NCI-H1092 (cell line): ENCODE measurements at places on chromosomes 1 and 21.

DNA sequence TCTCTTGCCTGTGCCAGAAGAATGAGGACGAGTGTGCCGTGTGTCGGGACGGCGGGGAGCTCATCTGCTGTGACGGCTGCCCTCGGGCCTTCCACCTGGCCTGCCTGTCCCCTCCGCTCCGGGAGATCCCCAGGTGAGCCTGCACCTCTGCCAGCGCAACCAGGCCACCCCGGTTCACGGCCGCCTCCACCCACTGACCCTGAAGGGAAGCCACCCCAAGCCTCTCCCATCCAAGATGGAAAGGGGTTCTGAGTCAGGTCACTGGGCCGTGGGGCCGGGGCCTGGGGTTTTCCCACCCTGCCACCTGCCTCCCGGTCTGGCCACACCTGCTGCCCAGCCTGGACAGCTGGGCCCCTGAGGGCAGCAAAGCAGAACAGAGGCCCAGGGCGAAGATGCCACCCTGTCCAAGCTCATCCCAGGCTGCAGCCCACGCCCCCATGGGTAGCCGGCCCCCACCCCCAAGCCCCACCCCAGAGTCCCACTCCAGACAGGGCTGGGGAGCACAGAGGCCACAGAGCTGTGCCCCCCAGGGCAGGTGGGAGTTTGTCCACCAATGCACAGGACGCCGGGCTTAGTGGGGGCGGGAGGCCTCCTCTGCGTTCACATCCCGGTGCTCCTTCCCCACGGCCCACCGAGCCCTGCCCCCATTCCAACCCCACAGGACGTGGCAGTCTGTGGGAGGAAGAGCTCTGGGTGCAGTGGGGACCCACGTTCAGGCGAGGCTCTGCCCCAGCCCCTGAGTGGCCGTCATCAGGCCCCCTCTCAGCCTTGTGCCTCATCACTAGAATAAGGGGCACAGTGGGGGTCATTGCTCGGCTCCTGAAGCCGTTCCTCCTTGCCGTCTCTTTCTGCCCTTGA, 5.6 kb downstream of the AIRE start:
- no peak for DNase-seq

DNA sequence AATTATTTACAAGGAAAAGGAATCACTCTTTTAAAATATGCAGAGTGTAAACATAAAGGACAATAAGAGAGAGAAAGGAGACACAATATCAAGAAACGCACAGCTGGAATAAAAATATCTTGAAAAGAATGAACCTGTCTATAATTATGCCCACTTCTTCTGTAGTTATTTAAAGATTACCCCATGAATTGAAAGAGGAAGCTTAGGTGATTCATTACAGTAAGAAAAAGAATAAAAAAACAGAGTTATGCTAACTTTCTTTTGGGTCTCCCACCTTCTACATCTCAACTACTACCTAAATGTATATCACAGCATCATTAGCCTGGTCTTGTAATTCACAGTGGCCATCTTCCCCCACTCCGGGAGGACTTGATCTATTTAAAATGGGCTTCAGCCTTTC, 182.1 kb downstream of the MRPL39 start:
- no peak for DNase-seq

DNA sequence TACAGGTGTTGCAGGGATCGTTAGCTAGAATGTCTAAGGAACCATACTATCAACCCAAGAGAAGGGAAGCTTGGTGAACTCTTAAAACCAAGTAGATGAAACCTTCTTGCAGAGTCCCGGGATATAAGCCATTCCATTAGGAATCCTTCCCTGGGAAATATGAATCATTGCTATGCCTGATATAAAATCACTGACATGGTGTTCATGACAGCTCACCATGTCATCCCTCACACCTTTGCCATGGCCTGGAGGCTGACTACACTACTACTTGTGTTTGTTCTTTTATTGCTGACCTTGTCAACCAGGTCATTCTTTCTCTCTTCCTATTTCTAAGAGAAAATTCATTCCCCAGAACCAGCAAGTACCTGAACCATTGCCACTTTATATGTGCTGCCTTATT, 12.1 kb downstream of the ST6GALNAC3 start:
- no peak for DNase-seq

- DNase-seq: no peak
Observed at GRCh38 chr1:1397839-1398523, 1.2 kb downstream of the CCNL2 start.

DNA sequence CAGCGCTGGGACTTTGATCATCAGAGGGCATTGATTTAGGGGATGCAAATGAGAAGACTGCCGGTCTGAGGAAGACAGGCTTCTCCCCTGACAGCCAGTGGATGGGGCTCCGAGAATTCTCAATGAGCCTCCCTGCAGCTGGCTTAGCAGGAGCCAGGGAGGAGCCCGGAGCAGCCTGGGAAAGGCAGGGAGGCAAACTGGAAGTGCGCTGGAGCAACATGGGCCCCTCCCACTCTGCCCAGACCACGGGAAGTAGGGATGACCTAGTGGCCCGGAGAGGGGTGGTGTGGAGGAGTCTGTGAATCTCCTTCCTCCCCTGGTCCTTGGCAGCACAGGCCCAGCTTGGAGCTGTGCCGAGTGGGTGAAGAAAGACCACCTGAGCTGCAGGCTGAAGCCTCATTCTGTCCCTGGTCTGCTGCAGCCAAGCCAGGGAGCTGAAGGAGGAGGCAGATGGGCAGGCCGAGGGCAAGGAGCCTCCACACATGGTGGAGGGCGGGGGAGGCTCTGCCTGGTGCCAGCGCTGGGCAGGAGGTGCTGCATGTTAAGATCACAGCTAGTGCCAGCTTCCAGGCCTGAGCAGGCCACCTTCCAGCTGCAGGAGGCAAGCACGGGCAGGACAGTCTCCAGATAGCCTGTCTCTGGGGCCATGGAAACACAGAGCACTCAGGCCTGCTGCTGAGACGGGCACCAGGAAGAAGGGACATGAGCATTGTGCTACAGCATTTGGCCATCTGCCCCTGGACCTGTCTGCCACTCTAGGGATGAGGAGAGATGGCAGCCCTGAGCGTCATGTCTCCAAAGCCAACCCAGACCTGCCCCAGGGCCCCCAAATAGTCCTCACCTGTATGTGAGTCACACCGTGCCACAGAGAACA, 12.2 kb upstream of the CLSTN1 start:
- DNase-seq: no peak

- no peak for DNase-seq
Observed at GRCh38 chr1:186930238-186930637, 101.5 kb downstream of the PLA2G4A start.

- DNase-seq: no peak
Observed at GRCh38 chr1:15762546-15762945, 4.0 kb downstream of the FBLIM1 start.

DNA sequence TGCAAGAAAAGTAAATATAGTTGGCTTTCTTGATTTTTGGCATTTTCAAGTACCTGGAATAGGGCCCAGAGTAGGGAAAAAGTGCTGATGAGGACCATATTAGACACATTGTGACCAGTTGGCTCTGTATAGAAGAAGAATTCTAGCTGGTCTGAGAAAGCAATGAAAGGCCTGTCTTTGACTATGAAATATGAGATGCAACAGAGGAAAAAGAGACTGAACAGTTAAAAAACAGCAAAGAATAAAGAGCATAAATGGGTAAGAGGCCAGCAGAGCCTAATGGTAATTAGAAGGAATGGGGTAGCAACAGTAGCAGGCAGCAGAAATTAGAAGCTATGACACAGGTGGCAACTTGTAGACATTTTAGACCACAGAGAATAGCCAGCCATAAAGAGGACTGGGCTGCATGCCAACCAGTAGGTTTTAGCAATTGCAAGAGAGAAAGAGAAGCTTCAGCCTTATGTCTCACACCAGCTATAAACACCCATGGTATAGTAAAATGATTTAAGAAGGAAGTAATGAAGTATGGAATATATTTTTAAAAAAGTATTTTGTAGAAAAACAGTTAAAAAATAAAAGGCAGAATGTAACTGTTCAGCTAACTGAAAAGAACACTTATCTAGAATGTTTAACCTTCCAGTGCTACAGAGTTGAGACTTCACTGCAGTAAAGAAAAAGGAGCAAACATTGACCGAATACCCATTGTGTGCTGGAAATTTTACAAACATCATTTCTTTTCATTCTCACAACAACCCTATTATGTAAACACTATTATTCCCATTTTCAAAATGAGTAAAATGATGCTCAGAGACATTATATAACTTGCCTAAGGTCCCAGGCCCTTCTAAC, 114.1 kb downstream of the LHX4 start:
- DNase-seq: peak; percentile 93

GRCh38 chr1:236794585-236795034, 482 bp upstream of the MTR start:
- DNase-seq: no peak

GRCh38 chr1:116435806-116436610, 63.0 kb downstream of the ATP1A1 start:
- DNase-seq: no peak

DNA sequence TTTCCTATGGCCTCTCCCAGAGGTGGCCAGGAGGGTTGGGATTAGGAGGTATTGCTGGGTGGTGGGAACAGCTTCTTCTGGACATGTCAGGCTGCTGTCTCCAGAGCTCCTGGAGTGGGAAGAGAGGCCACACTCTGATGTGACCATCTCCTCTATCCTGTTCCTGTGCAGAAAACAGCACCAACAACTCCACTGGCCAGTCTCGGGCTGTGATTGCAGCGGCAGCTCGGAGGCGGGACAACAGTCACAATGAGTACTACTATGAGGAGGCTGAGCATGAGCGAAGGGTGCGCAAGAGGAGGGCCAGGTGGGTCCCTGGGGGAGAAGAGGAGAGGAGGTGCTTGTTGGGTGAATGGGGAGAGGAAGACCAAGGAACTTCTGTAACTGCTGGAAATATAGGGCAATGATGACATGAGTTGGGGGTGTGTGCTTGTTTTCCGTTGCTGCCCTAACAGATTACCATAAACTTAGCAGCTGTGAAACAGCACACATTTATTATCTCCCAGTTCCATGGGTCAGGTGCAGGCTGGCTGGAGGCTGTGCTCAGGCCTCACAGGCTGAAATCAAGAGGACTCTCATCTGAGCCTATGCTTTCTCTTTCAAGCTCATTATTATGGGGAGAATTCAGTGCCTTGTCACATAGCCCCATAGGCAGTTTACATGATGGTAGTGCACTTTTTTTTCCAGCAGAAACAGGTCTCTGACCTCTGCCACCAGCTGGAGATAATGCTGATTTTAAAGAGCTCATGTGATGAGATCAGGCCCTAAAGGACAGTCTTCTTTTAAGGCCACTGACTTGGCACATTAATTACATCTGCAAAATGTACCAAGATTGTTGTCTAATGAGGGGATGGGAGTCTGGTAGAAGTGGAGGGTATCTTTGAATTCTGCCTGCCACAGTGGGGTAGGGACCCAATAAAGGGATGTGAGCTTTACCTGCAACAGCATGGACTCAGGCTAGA, 20.8 kb downstream of the VANGL2 start:
- DNase-seq: no peak

- peak; percentile 75 for DNase-seq
Observed at GRCh38 chr1:17011439-17012307, at the start of gene ATP13A2. Gene ATP13A2 (minus strand): TSS chr1:17011928. CDS start chr1:17011738, 190 bp downstream.

- DNase-seq: no peak
Observed at GRCh38 chr1:160308451-160309184, 23.7 kb upstream of the PEX19 start.

- DNase-seq: no peak
Observed at GRCh38 chr1:241459186-241459802, 60.3 kb downstream of the FH start.

DNA sequence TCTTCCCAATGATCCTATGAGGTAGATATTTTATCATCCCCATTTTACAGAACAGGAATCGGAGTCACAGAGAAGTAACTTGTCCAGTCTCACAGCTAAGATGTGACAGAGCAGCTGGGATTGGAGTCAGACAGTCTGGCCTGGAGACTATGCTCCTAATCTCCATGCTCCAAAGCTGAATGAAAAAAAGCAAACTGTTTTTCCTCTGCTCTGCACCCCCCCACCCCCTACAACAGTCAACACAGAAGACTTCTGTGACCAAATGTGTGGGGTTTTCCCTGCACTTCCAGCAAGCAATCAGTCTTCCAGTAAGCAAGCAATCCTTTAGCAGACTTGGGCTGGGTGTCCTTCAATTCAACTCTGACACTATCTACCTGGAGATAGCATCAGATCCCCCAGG, 33.2 kb downstream of the KIRREL1 start:
- no peak for DNase-seq
